ENCODE measurements at places on chromosomes 16 and 17. TPM values are rescaled to one million over a fixed set of nuclear protein-coding genes. Genes with fewer than 3 reads are reported as not detected.

The NOXO1 gene
- 0.33 TPM for total RNA-seq

- H3K36me3 ChIP-seq = no peaks in the 10 kb centered on the region
- peak overlapping the region; percentile 57 for H3K27ac ChIP-seq
- no peak overlapping the region for H3K4me3 ChIP-seq
- H3K27me3 ChIP-seq = no peaks in the 10 kb centered on the region
- DNase-seq = peak; percentile 19
Observed at GRCh38 chr16:69823831-69824563, 61.9 kb downstream of the WWP2 start.

The SLC38A7 gene
- 6.8 TPM for total RNA-seq

The TMEM235 gene
- not detected for total RNA-seq

GRCh38 chr16:82580298-82580890 is 46.4 kb upstream of the CDH13 start:
- peaks cover 28% of the 10 kb centered on the region for H3K4me1 ChIP-seq
- no peaks in the 10 kb centered on the region for H3K36me3 ChIP-seq
- peak overlapping the region; percentile 42 for H3K27ac ChIP-seq

- no peaks in the 10 kb centered on the region for H3K27me3 ChIP-seq
- H3K36me3 ChIP-seq = peaks cover 20% of the 10 kb centered on the region
- H3K4me1 ChIP-seq = peaks cover 5% of the 10 kb centered on the region
- DNase-seq = no peak
- H3K27ac ChIP-seq = no peak overlapping the region
Observed at GRCh38 chr17:75839942-75840798, 4.0 kb downstream of the UNC13D start.

DNA sequence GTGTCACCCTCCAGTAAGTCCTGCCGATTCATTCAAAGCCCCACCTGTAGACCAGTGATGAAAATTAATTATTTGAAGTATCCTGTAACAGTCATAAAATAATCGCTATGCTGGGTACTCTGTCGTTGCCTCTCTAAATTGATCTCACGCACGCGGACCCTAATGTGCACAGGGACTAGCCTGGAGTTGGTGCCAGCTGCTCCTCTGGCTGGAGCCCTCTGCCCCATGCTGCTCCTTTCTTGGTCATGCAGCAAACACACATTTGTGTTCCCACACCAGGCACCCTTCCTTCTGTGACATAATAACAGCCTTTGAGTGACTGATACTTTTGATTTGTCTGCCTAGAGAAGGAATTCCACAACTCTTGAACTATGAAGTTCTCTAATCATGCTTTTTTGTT is 16.0 kb downstream of the RAB11FIP3 start:
- H3K27ac ChIP-seq = peak overlapping the region; percentile 69
- H3K4me1 ChIP-seq = peaks cover 28% of the 10 kb centered on the region
- H3K4me3 ChIP-seq = no peak overlapping the region
- DNase-seq = no peak
- H3K36me3 ChIP-seq = no peaks in the 10 kb centered on the region

The CACNB1 gene
- total RNA-seq = 411 TPM

DNA sequence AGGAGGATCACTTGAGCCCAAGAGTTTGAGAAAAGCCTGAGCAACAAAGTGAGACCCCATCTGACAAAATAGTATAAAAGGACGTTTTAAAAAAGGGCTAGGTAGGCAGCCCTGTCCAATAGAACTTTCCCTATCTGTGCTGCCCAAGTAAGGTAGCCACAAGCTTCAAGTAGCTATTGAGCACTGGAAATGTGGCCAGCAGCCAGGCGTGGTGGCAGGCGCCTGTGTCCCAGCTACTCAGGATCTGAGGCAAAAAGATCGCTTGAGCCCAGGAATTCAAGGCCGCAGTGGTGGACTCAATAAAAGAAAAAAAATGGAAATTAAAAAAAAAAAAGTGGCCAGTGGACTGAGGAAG is 1.5 kb upstream of the NQO1 start:
- peak overlapping the region; percentile 16 for H3K27ac ChIP-seq
- no peaks in the 10 kb centered on the region for H3K36me3 ChIP-seq
- H3K4me1 ChIP-seq = peaks cover 27% of the 10 kb centered on the region
- no peak overlapping the region for H3K4me3 ChIP-seq

GRCh38 chr16:53266156-53266555 is 168.1 kb upstream of the RBL2 start:
- no peak overlapping the region for H3K4me3 ChIP-seq
- no peak overlapping the region for H3K27ac ChIP-seq
- no peak for DNase-seq
- no peaks in the 10 kb centered on the region for H3K27me3 ChIP-seq
- H3K36me3 ChIP-seq = peaks cover 65% of the 10 kb centered on the region

GRCh38 chr16:89176147-89176690 is 4.7 kb downstream of the CDH15 start:
- no peak for DNase-seq
- H3K27ac ChIP-seq = peak overlapping the region; percentile 94
- H3K27me3 ChIP-seq = no peaks in the 10 kb centered on the region
- H3K4me3 ChIP-seq = peak overlapping the region; percentile 28
- no peaks in the 10 kb centered on the region for H3K36me3 ChIP-seq

DNA sequence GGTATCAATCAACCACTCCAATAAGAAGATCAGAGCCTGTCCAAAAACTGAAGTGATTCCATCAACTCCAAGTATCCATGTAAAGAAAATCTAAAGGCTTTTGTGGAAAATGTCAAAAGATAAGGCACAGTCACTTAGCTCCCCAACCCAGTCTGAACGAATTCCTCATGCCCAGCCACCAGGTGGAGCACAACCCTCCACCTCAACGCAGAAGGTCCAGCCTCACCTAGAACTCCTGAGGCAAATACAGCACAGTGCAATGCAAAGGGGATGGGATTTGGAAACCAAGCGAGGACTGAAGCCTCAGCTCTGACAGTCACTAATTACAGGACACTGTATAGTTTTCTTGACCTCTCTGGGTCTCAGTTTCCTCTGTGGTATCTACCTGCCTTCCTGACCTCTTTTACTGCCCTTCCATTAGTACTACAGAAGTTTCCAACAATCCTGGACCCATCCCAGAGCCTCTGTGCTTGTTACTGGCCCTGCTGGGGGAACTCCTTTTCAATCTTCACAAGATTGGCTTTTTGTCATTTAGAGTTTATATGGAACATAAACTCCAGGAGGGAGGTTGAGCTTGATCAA is 2.0 kb downstream of the NCBP3 start:
- H3K27ac ChIP-seq = no peak overlapping the region
- no peak overlapping the region for H3K4me3 ChIP-seq
- H3K36me3 ChIP-seq = no peaks in the 10 kb centered on the region
- DNase-seq = no peak
- H3K4me1 ChIP-seq = peaks cover 6% of the 10 kb centered on the region

- peaks cover 4% of the 10 kb centered on the region for H3K27me3 ChIP-seq
- no peak overlapping the region for H3K4me3 ChIP-seq
- H3K27ac ChIP-seq = no peak overlapping the region
- H3K36me3 ChIP-seq = no peaks in the 10 kb centered on the region
- DNase-seq = no peak
- no peaks in the 10 kb centered on the region for H3K4me1 ChIP-seq
Observed at GRCh38 chr17:28961391-28961790, 10.1 kb upstream of the PHF12 start.

- no peak overlapping the region for H3K4me3 ChIP-seq
- H3K36me3 ChIP-seq = no peaks in the 10 kb centered on the region
- no peak overlapping the region for H3K27ac ChIP-seq
- DNase-seq = no peak
- H3K4me1 ChIP-seq = peaks cover 8% of the 10 kb centered on the region
Observed at GRCh38 chr17:83062011-83062817, 17.2 kb upstream of the METRNL start.

DNA sequence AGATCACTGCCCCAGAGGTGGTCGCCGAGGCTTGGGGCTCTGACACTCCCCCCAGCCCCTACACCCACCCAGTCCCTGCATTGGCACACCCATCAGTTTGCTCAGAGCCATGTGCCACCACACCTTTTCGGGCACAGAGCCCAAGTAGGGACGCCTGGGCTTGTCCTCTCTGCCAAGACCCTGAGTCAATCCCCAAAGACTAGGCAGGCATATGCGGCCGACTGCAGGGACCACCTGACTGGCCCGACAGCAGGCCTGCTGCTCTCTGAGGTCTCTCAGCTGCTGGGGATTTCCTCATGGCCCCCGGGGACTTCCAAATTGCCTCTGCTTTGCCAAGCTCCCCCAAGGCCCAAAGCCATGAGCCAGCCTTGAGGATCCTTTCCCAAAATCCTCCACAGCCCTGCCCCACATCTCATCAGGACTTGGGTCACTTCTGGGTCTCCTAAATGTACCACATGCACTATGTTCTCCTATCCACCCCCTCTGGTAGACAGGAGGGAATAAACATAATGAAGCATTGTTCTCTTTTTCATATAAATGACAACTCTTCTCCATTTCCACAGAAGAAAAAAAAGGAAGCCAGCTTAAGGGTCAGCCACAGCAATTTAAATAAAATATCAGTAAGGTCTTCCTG is 30.6 kb downstream of the MYO18A start:
- peak overlapping the region; percentile 61 for H3K4me3 ChIP-seq
- peaks cover 38% of the 10 kb centered on the region for H3K4me1 ChIP-seq
- no peak for DNase-seq
- peak overlapping the region; percentile 98 for H3K27ac ChIP-seq
- H3K27me3 ChIP-seq = no peaks in the 10 kb centered on the region
- no peaks in the 10 kb centered on the region for H3K36me3 ChIP-seq

DNA sequence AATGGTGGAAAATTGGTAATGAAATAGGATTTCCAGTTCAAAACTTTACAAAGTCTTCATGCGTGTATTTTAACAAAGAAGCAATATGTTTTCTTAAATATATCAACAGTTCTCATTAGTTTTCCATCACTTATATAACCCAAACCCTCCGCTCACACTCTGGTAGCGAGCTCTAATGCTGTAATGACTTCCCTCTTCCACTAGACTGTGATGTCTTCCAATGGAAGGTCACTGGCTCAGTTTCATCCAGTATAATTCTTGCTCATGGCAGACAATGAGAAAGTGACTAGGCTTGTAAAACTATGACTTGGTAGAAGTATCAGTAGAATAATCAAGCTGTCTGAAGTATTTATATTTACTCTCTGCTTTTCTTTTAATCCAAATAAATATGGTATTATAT is 32.8 kb downstream of the NETO2 start:
- no peak for DNase-seq
- no peaks in the 10 kb centered on the region for H3K27me3 ChIP-seq
- no peak overlapping the region for H3K27ac ChIP-seq
- H3K36me3 ChIP-seq = no peaks in the 10 kb centered on the region
- H3K4me1 ChIP-seq = no peaks in the 10 kb centered on the region

DNA sequence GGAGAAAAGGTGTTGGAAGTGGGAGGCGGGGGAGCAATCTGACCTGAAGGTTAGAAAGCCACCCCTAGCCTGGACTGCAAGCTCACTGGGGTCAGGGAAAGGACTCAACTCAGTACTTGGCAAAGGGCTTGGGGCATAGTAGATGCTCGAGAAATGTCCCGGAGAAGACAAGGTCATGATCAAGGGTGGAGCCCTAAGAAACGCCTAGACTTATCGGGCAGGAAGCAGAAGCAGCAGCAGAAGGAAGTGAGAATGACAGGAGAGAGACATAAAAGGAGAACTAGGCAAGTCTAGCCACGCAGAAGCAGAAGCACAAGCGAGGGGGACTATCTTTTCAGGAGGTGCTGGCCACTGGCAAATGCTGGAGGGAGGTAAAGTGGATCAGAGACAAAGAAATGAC is 10.2 kb downstream of the COTL1 start:
- DNase-seq = no peak
- H3K36me3 ChIP-seq = no peaks in the 10 kb centered on the region
- no peaks in the 10 kb centered on the region for H3K27me3 ChIP-seq
- H3K4me3 ChIP-seq = no peak overlapping the region
- peaks cover 5% of the 10 kb centered on the region for H3K4me1 ChIP-seq

The CYGB gene
- total RNA-seq = 19.7 TPM

- no peak overlapping the region for H3K4me3 ChIP-seq
- no peaks in the 10 kb centered on the region for H3K36me3 ChIP-seq
- H3K27me3 ChIP-seq = no peaks in the 10 kb centered on the region
- DNase-seq = no peak
- H3K4me1 ChIP-seq = no peaks in the 10 kb centered on the region
Observed at GRCh38 chr16:65154321-65154720, 32.5 kb upstream of the CDH11 start.

The CES3 gene
- 12.5 TPM for total RNA-seq

The COPRS gene
- 71.7 TPM for total RNA-seq

- no peak overlapping the region for H3K27ac ChIP-seq
- no peaks in the 10 kb centered on the region for H3K27me3 ChIP-seq
- H3K36me3 ChIP-seq = no peaks in the 10 kb centered on the region
- DNase-seq = no peak
- H3K4me3 ChIP-seq = no peak overlapping the region
Observed at GRCh38 chr16:48003206-48003907, 152.4 kb downstream of the ABCC12 start.

All from gastrocnemius medialis (tissue), 4 donors.